ENCODE measurements at places on chromosomes 2 and 18.

DNA sequence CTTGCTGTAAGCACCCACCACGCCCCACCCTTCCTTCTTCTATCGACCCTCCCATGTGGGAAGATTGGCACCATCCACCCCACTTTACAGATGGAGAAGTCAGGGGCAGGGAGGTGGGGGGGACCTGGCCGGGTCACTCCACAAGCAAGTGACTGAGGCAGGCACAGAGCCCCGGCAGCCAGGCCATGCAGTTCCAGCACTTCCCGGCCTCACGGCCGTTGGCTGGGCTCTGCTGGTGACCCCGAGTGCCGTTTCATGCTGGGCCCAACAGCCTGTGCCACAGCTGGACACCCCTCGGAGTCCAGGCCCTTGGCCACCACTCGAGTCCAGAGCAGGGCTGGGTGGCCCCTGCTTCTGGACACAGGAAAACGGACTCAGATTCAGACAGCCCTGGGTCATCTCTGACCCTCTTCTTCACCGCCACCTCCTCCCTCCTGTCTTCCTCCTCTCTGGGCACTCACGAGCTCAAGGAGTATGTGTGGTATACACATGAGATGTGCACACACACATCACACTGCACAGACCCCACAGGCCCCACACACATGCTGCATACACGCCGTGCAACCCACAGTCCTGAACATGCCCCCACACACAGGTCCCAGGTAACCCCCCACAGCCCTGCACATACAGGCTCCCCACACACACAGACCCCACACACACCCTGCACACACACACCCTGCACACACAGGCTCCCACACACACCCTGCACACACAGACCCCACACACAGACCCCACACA, 89.3 kb upstream of the GPC1 start:
- DNase-seq = no peak

GRCh38 chr2:96875498-96876268, 5.8 kb upstream of the SEMA4C start:
- no peak for DNase-seq

- DNase-seq = no peak
Measured at GRCh38 chr2:2269989-2270562, 61.0 kb downstream of the MYT1L start.

DNA sequence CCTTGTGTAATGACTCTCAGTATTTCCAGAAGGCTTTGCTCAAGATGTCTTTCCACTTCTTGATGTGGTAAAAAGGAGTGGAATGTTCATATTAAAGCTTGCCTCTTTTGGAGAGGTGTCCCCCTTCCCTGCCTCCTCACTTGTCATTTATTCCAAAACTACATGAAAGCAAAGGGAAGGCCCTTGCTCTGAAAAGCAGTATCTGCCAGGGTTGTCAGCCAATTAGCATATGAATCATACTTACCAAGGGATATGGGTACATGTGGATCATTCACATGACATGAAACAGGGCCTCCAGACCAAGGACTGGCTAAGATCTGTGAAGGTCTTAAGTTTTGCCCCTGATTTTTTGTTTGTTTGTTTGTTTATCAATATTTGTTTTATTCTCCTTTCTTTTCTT, 31.3 kb downstream of the ANXA4 start:
- DNase-seq = peak; percentile 13

- DNase-seq = no peak
Measured at GRCh38 chr2:134581877-134582546, 136.8 kb downstream of the TMEM163 start.

DNA sequence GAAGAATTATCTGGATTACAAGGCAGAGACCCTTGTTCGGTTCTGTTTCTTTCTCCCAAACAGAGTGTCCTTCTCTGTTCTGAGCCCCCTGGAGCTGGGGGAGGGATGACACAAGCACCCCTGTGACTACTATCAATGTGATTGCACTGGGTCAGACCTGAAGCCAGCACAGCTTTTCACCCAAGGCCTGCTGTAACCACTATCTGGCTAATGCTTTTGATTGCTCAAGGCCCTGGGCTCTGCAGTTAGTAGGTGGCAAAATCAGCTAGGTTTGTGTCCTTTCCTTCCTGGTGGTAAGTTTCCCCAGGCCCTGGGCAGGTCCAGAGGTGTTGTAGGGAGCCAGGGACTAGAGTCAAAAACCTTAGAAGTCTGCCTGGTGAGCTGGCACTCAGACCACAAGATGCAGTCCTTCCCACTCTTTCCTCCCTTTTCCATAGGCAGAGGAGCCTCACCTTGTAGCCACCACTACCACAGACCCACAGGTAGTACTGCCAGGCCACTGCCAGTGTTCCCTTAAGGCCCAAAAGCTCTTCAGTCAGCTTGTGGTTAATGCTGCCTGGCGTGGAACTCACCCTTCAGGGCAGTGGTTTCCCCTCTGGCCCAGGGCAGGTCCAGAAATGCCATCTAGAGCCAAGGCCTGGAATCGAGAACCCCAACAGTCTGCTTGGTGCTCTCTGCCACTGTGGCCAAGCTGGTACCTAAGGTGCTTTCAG, 83.0 kb downstream of the FAM117B start:
- DNase-seq = no peak

GRCh38 chr2:121527009-121527682, 3.5 kb upstream of the RNU4ATAC start:
- no peak for DNase-seq

- DNase-seq = no peak
Measured at GRCh38 chr18:71887509-71887908, 656.6 kb downstream of the CBLN2 start.

DNA sequence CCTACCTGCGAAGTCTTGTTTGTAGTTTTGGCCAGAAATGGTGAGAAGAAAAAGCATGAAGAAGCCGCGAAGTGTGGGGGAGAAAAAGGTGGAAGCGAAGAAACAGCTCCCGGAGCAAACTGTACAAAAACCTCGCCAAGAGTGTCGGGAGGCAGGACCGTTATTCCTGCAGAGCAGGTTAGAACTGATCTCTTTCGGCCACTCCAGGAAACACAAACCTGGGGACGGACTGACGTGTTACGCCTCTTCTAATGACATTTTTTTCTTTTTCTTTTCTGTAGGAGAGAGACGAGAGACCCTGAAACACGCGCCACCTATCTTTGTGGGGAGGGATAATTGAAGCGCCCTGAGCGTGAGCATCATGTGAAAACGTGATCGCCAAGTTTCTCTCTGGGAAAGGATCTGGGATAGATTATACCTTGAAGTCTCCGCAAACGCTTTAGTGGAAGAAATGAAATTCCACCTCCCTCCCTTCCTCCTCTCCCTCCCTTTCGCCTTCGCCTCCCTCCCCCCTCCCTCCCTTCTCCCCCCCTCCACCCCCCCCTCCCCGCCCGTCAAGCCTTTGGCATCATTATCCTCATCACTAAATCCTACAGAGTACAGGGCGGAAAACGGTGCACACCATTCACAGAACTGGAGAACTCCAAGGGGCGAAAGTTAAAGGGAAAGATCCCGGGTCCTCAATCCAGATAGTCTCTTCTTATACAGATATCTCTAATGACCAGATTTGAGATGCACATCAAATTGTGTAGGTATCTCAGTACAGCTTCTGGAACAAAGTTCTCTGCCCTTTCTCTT, at the start of gene ZEB2:
Gene ZEB2 (minus strand): TSS at position 186 of the 798 bp plus-strand sequence. CDS start 2,769 bp downstream, outside the sequence.
- peak; percentile 55 for DNase-seq

- DNase-seq = no peak
Measured at GRCh38 chr18:57084331-57085271, 62.3 kb upstream of the BOD1L2 start.

DNA sequence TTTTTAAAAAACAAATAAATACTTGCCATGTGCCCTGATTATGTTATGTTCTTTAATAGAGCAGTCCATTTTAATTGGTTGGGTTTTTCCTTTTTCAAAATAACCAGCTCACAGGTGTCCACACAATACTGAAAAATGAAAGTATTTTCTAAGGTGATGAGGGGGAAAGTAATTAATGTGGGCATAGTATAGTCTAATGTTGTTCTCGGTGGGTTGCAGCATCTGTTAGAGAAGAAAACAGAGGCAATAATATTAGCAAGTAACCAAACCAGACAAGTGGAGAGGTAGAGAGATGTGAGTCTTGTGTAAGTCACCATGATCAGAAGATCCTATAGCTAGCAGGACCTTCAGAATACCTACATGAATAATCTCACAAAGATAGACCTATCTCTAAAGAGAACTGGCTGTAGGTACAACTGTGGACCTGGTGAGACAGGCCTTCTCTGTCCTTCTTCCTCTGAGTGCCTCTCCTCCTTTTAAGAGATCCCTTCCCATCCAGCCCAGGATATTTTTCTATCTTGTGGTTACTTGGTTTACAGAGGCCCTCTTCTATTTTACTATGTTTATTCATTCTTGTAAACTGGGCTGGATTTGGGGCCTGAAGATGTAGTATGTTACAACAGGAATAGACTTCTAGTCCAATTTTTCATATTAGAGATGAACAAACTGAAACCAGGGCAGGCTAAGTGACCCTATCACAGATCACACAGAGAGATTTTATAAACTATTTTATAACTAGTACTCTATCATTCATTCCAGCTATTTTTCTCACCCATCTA, 67.1 kb upstream of the MSTN start:
- no peak for DNase-seq

GRCh38 chr2:160813506-160813858, 319.9 kb upstream of the RBMS1 start:
- DNase-seq = no peak

GRCh38 chr18:7334973-7335568, 104.2 kb downstream of the LRRC30 start:
- DNase-seq = no peak

DNA sequence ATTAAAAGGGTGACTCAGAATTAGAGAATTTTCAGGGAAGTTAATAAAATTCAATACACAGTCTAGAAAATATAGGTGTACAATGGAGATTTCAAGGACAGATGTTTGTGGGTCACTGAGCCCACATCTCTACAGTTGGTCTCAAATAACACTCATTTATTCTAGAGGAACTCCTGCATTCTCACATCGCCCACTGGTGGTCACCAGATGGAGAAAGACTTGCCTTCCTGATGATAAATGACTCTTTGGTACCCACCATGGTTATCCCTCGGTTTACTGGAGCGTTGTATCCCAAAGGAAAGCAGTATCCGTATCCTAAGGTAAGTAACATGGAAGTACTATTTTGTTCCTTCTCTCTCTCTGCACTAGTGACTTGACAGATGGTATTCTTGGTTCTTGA, 1297.1 kb downstream of the DPP10 start:
- DNase-seq = no peak

DNA sequence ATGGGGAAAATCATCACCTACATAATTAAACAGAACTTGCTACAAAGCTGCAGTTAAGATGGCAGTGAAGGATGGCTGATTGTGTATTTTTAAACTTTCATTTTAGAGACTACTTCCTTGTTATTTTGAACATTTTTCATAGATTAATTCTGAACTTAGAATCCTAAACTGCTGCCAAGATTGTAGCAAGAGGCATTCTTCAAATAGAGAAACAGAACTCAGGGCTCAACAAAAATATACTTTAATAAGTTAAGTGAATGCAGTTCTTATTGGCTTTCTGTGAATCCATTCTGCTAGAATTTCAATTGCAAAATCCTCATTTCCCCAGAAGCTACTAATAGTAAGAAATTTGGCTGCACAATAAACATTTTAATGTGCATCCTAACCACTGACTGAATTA, 160.3 kb downstream of the L3MBTL4 start:
- no peak for DNase-seq

DNA sequence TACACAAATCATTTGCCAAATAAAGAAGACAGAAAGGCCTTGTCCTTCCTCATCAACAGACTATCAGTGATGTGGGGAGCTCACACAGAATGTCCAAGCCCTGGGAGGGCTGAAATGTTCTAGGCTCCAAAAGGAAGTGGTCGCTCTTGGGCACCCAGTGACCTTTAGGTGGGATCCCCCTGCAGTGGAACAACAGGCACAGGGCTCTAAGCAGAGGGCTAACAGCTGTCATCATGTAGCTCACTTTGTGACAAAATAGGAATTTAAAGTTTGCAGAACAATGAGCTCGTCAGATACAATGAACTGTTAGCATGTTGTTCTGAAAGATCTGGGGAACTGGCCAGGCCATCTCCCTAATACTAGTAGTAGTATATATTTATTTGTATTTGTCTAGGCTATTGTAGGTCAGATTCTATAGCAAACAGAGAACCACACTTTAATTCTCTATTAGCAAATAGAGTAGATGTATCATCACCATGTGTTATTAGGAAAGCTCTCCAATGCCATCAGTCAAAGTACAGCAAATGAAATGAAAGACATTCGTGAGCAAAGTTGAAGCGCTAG, 151.5 kb upstream of the MAP3K20 start:
- DNase-seq = no peak

DNA sequence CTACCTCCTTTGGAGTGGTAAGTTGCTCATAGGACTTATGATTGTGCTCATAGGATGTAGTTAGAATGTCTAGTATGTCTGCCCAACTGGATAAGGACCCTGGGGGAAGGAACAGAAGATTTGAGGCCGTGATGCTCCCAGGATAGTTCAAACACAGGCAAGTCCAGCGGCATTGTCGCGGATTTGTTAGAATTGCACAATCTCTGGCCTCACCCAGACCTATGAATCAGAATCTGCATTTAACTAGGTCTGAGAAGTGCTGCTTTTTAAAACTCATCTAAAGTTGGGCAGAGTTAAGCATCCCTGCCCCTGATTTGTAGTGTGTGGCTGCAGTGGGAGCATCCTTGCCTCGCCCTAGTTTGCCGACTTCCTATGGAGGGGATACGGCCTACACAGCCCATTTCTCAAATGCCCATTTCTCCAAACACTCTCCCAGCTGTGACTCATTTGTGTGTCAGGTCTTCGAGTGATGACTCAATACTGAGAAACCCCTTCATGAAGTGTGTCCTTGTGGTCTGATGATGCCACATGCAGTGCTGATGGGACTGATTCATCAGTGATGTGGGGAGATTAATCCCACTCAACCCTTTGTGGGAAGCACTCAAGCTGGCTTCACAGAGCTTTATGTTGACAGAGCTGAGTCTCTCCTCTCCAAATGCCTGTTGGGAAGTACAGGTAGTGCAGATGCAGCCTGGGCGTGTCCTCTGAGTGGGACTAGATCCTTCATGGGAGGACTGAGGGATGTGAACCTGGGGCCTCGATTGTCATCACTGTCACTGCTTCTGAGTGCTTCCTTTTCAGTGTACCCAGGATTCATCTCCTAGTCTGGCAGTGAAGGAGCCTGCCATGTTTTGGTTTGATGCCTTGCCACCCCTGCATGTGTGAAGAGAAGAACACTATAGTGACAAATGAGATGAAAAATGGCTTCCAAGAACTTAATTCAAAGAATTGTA, 18.7 kb downstream of the SMIM21 start:
- no peak for DNase-seq
